ENCODE measurements at places on chromosomes 2 and 18.

GRCh38 chr2:68282811-68283418, 30.6 kb upstream of the PPP3R1 start:
- DNase-seq = no peak

GRCh38 chr2:120864981-120865380, 129.3 kb downstream of the GLI2 start:
- no peak for DNase-seq

GRCh38 chr2:1203772-1204171, 209.5 kb upstream of the TPO start:
- no peak for DNase-seq

DNA sequence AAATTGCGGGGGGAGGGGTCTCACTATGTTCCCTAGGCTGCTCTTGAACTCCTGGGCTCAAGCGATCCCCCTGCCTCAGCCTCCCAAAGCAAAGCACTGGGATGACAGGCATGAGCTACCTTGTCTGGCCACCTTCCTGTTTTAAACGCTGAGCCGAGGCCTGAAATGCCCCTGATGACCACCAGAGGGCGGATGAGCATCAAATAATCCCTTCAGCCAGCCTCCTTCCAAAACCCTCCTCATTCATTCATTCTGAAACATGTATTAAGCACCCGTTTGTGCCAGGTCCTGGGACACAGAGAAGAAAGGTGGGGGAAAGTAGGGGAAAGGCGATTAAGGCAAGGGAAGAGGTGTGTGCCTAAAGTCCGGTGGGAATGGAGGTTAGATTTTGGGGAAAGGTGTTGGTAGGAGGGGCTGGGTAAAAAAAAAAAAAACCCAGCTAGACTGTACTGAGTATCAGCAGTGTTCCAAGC, 30.7 kb upstream of the PTMA start:
- DNase-seq = peak; percentile 40

GRCh38 chr2:174963437-174964400, 41.5 kb downstream of the CHN1 start:
- DNase-seq = no peak

DNA sequence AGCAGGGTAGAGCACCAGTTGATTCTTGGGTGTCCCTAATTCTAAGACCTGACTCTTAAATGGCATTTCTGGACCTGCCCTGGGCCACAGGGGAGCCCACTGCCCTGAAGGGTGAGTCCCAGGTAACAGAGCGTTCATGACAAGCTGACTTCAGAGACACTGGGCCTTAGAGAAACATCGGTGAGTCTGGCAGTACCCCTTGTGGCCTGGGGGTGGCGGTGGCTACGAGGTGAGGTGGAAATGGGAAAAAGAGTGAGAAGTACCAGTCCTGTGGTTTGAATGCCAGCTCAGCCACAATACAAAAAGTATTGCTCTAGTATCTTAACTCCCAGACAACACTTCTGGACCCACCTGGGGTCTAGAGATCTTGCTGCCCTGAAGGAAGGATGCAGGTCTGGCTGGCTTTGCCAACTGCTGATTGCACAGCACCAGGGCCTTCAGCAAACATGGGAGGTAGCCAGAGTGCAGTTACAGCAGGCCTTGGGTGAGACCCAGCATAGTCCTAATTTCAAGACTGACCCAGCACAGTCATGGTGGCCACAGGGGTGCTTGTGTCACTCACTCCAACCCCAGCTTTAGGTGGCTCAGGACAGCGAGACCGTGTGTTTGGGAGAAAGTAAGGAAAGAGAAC, 44.5 kb downstream of the USP34 start:
- no peak for DNase-seq

DNA sequence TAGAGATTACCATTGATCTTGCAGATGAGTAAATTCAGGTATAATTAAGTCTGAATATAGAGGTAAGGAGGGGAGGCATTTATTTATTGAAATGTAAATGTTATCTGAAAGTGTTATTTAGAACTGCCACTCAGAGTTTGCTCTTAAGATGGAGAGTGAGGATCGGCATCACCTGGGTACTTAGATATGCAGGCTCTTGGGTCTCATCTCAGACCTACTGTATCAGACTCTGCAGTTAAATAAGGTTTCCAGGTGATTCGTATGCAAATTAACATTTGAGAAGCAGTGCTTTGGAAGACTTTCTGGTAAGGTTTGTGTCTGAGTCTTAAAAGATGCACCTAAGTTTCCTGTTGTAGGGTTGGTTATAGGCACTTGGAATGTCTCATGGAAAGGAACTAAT, 9.2 kb downstream of the HTR2B start:
- DNase-seq = no peak

GRCh38 chr2:74876081-74876886, 42.4 kb downstream of the HK2 start:
- DNase-seq = peak; percentile 39

DNA sequence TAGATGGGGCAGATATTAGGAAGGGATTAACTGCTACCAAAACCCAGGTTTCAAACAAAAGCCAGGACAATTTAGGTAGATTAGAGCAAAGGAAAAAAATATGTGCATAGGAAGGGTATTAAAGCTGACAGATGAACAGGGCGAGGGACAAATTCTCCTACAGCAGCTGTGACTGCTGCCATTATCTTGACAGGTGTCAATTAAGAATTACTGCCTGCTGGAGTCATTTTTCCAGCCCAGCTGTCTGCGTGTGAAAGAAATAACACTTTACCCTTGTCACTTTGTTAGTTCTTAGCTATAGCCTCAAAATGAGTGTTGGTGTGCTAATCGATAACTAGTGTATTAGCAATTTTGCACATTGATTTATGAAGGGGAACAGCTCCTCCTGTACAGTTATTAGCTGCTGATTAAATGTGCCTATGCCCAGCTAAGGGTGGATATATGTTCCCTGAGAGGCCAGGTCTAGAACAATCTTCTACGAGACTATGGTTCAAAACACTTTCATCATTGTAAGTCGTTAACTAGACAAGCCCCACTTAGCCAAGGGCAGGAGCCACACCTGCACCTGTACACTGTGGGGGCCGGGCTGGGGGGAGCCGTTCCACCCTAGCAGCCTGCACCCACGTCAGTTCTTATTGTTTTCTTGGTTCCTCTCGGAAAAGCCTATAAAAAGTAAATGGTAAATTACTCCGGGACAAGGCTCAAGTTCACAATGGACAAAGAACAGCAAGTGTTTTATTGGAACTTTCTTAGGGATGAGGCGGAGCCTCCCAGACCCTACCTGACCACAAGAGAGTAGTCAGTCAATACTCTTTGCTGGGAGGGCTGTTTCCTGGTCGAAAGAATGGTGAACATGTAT, 7.7 kb downstream of the TSHZ1 start:
- peak; percentile 36 for DNase-seq
